Peyer's patch (tissue), 4 donors: ENCODE measurements at places on chromosomes 1 and 21. TPM values are rescaled to one million over a fixed set of nuclear protein-coding genes. Genes with fewer than 3 reads are reported as not detected.

YARS1 gene
- total RNA-seq: 42.7 TPM

DNA sequence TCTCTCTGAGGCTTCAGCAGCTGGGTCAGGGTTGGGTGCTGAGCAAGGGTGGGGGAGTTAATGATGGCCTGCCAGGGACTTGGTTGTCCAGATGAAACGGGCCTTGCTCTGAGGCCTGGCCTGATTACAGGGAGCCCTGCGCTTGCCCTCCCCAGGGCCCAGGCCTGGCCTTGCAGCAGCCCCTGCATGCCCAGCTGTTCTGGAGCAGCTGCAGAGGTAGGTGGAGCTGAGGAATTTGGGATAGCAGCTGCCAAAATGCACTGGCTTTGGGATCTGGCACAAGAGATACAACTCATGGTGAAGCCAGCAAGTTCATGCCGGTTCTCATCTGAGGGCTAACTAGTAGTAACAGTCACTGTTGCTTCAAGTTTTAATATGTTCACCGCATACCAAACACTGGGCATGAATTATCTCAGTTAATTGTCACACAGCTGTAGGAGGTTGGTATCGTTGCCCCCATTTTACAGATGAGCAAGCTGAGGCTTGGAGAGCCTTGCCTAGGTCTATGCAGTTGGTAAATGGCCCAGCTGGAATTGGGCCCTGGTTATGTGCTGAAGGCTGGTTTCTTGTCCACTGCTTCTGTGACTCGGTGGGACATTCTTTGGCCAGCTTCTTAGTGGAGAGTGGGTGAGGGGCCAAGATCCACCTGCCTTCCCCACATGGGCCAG, 7.3 kb upstream of the SERINC2 start:
- H3K36me3 ChIP-seq: no peaks in the 10 kb centered on the region
- no peaks in the 10 kb centered on the region for H3K27me3 ChIP-seq
- H3K4me3 ChIP-seq: no peak overlapping the region
- no peaks in the 10 kb centered on the region for H3K4me1 ChIP-seq
- H3K27ac ChIP-seq: no peak overlapping the region

- no peaks in the 10 kb centered on the region for H3K4me1 ChIP-seq
- DNase-seq: no peak
- H3K27me3 ChIP-seq: no peaks in the 10 kb centered on the region
Measured at GRCh38 chr1:221157026-221157761, 278.0 kb downstream of the HLX start.

GRCh38 chr1:27522432-27523336, 32.7 kb upstream of the WASF2 start:
- no peak overlapping the region for H3K4me3 ChIP-seq
- DNase-seq: peak; percentile 62
- peaks cover 92% of the 10 kb centered on the region for H3K4me1 ChIP-seq
- peak overlapping the region; percentile 55 for H3K27ac ChIP-seq

GRCh38 chr1:81912383-81912782, 111.6 kb downstream of the ADGRL2 start:
- H3K4me3 ChIP-seq: no peak overlapping the region
- DNase-seq: no peak
- H3K36me3 ChIP-seq: no peaks in the 10 kb centered on the region
- H3K4me1 ChIP-seq: no peaks in the 10 kb centered on the region

- no peak overlapping the region for H3K4me3 ChIP-seq
- no peak for DNase-seq
- no peaks in the 10 kb centered on the region for H3K36me3 ChIP-seq
- H3K27me3 ChIP-seq: no peaks in the 10 kb centered on the region
- no peak overlapping the region for H3K27ac ChIP-seq
Measured at GRCh38 chr1:117770981-117771531, 158.4 kb downstream of the GDAP2 start.

GRCh38 chr1:238226810-238227209, 336.1 kb upstream of the ZP4 start:
- H3K4me1 ChIP-seq: no peaks in the 10 kb centered on the region
- H3K36me3 ChIP-seq: no peaks in the 10 kb centered on the region
- no peaks in the 10 kb centered on the region for H3K27me3 ChIP-seq
- no peak overlapping the region for H3K27ac ChIP-seq
